ENCODE measurements at places on chromosomes 1 and 21. TPM values are rescaled to one million over a fixed set of nuclear protein-coding genes. Genes with fewer than 3 reads are reported as not detected.
A peak's percentile ranks its signal among the peaks of the same experiment; 100 is the strongest.

Gene CYP4Z1
- total RNA-seq, result not detected

Gene ZYG11A
- 0.14 TPM for total RNA-seq

Gene RIPPLY3
- total RNA-seq, result 3.2 TPM

Gene ESRRG
- 1.5 TPM for total RNA-seq

Gene OR2L8
- not detected for total RNA-seq

Gene CAMSAP2
- 44.8 TPM for total RNA-seq

Gene FCGR2B
- not detected for total RNA-seq

Gene PLD5
- total RNA-seq, result 0.84 TPM

Gene MYOG
- total RNA-seq, result not detected

- no peak for DNase-seq
These were observed 183.9 kb downstream of the TOMM20 start for GRCh38 chr1:234944439-234945344.

- no peak for DNase-seq
These were observed 169.1 kb downstream of the ZC3H11B start for GRCh38 chr1:219443763-219444162.

DNA sequence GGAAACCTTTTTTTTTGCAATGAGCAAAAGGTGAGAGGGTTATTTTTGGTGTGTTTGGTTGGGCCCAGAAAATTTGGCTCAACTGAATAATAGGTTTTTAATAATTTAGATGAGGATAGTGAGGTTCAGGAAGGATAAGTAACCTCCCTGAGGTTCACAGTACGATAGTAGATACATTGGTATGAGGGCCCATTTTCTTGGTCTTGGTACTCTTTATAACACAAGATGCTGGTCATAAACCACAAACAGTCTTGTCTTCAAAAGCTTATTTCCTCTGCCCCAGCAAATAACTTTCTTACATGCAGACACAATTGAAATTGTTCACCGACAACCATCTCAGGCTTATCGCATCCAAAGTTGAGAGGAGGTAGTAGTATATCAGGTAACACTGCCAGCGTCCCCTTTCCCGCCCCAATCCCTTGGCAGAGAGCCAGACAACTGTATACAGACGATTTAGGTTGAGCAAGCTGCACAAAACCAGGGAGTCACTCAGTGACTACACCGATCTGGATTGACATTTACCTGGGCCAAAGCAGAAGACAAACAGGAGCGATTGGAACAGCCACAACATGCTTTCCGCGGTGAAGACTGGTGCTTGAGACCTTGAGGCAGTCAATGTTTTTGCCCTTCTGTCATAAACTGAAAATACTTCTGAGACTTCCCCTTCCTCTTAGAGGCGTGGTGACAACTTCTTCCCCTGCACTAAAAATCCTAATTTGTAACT is at the start of gene SLAMF6:
SLAMF6 (minus strand) TSS at position 634 of the 724 bp plus-strand sequence; CDS start at position 571, 63 bp downstream.
- no peak for DNase-seq

- no peak for DNase-seq
These were observed 53.2 kb downstream of the PTPRU start for GRCh38 chr1:29289493-29289892.

DNA sequence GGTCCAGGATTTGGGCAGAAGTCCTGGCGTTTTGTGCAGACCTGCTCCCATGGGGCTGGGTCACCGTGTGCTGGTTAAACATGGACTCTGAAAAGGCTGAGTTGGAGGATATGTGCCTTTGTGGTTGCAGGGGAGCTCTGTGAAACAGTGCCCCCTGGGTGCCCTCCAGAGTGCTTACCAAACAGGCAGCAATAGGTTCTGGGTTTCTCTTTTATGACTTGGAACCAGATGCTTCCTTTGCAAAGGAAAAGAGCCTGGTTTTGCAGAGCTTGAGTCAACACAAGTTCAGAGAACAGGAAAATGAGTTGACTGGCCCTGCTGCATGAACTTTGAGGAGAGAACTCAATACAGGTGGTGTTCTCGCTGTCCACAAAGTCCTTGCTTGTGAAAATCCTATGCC is 288.9 kb downstream of the TM2D1 start:
- DNase-seq, result no peak

DNA sequence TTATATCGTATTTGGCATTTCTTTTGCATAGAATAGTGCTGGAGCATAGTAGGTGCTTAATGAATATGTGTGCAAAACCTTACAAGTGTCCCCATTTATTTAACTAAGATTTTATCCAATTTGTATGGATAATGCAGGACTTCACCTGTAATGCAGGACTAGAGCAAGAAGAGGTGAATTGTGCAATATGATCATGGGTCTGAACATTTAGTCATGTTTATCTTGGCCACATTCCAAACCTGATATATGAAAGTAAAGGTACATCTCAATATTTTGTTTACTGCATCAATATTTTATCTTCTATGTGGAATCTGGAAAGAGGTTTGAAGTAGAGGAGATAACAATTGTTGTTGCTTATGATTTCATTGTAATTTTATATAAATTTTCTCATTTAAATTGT is 1626.7 kb upstream of the B3GALT2 start:
- no peak for DNase-seq

GRCh38 chr1:203480525-203481084 is 5.0 kb downstream of the PRELP start:
- DNase-seq, result no peak

- DNase-seq, result no peak
These were observed 4.9 kb downstream of the MCL1 start for GRCh38 chr1:150574260-150575071.

DNA sequence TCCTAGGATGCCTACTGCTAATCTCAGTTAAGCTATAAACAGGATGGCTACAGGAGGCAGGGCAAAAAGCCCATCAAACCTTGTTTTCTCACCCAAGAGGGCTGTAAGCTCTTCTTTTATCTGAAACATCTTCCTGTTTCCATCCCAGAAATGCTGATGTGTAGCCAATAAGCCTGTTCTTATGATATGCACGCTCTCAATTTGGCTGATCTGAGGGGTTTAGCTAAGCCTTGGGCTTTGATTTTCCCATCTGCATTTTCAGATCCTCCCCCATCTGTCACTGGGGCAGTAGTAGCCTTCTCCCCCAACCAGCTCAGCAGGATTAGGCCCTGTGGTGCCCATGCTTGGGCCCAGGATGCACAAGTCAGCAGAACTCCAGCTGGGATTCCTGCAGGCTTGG is 105.0 kb downstream of the BRINP2 start:
- no peak for DNase-seq

DNA sequence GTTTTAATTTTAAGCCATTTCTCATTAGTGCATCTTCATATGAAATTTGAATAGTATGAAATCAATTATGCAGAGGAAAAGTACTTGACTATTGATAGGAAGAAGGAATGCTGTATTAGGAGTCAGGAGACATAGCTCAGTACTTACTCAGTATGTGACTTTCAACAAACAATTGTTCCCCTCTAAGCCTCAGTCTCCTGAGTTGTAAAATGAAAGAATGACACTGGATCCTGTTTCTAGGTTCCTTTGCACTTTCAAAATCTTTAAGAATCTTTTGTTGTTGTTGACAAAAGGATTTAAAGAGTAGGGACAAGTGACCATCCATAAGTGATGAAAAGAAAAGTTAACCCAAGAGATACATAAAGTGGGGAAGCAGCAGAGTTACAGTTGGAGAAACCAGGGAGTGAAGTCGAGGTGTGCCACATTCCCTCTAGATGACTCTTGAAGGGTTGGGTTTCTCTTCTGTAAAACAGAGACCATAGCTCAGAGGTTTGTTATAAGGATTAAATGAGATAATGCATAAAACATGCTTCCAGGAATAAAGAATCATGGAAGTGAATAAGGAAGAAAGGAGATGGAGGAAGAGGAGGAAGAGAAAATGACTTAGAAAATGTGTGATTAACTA is 105.7 kb upstream of the KCNJ15 start:
- DNase-seq, result no peak

- peak; percentile 53 for DNase-seq
These were observed 3.1 kb upstream of the BLACAT1 start for GRCh38 chr1:205458777-205459566.

DNA sequence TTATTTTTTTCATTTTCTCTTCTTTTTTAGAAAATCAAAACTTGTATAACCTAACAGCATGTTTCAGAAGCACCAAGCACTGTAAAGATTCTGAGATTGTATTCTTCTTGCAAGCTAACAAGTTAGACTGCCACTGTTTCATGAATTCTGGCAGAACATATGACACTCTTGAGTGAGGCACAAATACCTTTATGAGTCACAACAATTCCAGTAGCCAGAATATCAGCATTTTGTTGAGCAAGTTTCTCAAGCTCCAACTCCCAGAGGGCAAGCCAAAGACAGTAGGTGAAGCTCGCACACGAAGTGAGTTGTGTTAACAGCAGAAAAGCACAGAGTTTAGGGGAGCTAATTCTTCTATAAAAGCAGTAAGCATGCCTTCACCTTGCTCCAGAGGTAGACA is 268.8 kb upstream of the NCAM2 start:
- no peak for DNase-seq

- no peak for DNase-seq
These were observed 3.7 kb downstream of the RSBN1 start for GRCh38 chr1:113808450-113809195.

DNA sequence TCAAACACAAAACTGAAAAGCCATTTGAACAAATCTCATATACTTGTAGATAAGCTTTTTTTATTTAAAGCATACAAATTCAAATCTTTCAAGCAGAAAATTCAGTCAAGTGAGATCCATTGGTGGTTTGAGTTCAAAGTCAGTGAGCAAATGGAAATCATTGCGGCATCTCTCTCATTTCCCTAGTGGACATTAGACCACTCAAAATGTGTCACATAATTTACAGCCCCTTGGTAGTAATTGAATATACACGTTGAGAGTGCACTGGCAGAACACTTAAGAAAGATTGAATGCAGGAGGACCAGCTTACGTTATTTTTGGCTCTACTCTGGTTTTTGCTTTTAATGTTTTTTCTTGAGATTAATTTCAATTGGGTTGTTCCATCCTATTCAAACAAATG is 633.7 kb downstream of the USP25 start:
- no peak for DNase-seq

DNA sequence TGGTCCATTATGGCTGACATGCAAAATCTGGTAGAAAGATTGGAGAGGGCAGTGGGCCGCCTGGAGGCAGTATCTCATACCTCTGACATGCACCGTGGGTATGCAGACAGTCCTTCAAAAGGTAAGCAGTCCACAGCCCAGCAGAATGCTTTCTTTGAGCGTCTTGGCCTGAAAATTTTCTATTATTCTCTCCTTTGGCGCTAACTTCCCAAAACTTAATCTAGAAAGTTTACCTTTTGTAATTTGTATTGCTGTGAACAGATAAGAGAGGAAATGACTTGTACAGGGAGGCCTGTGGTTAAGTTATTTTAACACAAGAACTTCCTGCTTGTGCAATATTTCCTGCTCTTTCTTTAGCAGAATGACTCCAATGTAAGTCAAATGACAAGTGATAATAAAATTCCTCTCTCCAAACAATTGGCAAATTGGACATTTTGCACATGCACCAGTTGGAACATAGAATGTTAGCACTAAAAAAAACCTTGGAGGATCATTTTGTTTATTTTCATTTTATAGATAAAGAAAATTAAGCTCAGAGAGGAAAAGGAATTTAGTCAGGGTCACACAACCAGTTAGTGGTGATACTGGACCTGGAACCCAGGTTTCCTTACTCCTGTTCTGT is 18.9 kb downstream of the CAP1 start:
- no peak for DNase-seq

GRCh38 chr1:172342584-172343239 is 77.8 kb upstream of the C1orf105 start:
- no peak for DNase-seq

- DNase-seq, result no peak
These were observed 6.6 kb upstream of the CCDC17 start for GRCh38 chr1:45630429-45630828.

GRCh38 chr21:33825915-33826314 is 89.7 kb downstream of the ATP5PO start:
- DNase-seq, result no peak

- DNase-seq, result no peak
These were observed 18.0 kb upstream of the FBXO28 start for GRCh38 chr1:224095867-224096266.

DNA sequence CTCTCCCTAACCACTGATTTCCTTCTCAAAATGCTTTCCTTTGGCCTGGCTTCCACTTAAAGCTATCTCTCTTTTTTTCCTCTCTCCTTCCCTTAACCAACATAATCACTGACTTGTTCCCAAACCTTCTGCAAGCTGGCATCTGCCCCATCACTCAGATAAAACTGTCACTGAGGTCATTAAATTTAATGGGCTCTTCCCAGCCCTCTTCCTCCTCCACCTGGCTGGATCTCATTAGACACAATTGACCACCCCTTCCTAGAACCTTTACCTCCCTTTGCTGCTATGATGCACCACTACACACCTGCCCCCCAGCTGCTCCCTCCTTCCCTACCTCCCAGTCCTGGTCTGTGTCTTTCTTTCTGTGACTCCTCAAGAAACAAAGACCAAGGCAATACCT is 44.0 kb upstream of the GJB5 start:
- no peak for DNase-seq

DNA sequence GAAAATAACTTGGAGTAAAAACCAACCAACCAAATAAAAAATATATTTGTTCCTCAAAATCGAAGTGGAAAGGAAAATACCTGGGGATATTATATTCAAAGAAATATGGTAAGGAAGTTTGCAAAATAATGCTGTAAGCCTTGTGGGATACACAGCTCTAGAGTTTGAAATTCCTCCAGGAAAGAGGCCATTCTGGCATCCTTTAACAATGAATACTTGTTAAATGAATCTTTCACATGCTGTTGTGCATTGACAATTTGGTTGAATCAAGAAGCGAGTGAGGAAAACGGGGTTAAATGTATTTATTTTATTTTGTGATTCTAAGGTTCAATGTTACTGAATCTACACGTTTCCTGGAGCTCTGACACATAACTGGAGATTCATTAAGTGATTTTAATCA is 30.5 kb upstream of the NTNG1 start:
- DNase-seq, result no peak
